Stimulated activated CD4-positive, alpha-beta T cell treated with anti-CD3 and anti-CD28 coated beads, Interleukin-1b, Interleukin-23, amount 100 ng/mL, for 24 hours (primary cell): ENCODE measurements at places on chromosomes 3 and 15.

GRCh38 chr15:70014860-70015490 lies 82.7 kb downstream of the TLE3 start:
- no peak for DNase-seq

GRCh38 chr3:169179321-169179720 lies 484.2 kb downstream of the MECOM start:
- DNase-seq = no peak

- no peak for DNase-seq
Observed at GRCh38 chr3:177885063-177885462, 651.2 kb upstream of the KCNMB2 start.

- DNase-seq = no peak
Observed at GRCh38 chr3:27623085-27623753, 98.9 kb downstream of the EOMES start.

DNA sequence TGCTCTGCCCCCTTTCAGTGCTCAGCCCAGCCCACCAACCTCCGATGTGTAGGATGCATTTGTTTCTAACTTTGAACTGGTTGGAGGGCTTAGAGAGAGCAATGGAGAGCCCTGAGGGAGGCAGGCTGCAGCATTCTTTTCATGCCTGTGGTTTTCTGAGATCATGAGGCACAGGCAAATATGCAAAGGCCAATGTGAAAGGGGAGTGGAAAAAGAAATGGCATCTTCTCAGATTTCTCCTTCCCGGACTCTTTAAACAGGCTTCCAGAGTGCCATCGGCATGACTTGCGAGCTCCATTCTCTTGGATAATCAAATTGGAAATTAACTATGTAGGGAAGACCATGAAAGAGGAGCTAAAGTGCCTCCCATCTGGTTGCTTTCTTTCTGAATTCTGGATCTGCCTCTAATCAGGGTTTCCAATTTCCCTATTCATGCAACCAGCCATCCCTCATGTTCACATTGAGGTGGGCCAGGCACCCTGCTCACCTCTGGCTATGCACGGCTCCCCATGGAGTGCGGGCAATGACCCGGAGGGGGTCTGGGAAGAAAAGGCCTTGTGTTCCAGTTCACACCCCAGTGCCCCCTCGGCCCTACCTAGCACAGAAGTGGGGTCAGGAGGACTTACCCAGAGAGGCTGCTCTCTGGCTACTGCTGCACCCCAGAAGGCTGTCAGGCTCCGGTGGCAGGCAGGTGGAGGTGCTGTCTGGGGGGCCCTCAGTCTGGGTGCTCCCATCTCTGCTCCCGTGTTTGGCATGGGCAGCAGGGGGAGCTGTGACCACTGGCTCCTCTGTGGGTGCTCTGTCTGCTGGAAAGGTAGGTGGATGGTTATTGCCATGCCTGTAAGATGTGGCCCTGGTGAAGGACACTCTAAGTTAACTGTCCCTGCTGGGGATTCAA lies 16.1 kb downstream of the AMOTL2 start:
- no peak for DNase-seq

GRCh38 chr3:139835830-139836683 lies 98.9 kb upstream of the CLSTN2 start:
- no peak for DNase-seq

GRCh38 chr3:24286405-24286804 lies 208.2 kb downstream of the THRB start:
- DNase-seq = no peak

DNA sequence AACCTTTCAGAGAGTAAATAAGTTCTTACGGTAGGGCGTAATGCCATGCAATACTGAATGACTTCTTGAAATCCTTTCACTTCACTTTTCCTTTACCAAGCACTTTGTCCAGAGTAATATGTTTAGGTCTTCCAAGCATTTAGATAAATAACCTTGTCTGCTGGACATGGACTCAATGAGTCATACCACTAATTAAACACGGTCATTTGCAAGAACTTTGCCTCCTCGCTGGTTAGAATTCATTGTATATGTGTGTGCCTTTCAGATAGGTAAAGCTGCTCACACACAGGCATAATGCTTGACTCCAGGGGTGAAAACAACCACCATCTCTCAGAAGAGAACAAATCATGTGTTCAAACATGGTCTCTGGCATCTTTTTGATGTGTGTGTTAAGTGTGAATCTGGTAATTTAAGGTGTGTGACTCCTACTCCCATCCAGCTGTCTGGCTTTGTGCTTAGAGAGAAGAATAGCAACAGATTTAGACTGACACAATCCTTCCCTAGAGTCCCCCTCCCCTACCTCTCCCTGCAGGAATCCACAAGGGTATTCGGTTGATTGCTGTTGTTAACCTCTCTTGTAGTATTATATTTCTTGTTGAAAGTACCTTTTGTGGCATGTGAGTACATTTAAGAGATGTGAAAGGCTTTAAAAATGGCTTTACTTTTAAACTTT lies 419.0 kb downstream of the CNTN4 start:
- DNase-seq = no peak

GRCh38 chr3:126342991-126343648 lies 14.1 kb downstream of the KLF15 start:
- no peak for DNase-seq

GRCh38 chr3:172355836-172356235 lies 92.4 kb downstream of the GHSR start:
- no peak for DNase-seq

- DNase-seq = no peak
Observed at GRCh38 chr3:179452176-179452564, 900 bp upstream of the GNB4 start.

GRCh38 chr15:34724481-34724880 lies 30.3 kb downstream of the GJD2 start:
- no peak for DNase-seq

- DNase-seq = no peak
Observed at GRCh38 chr3:188673646-188674186, 498.1 kb upstream of the TPRG1 start.
